Mesenchymal stem cell (in vitro differentiated cells and primary cell): ENCODE measurements at places on chromosomes 7 and 10.

DNA sequence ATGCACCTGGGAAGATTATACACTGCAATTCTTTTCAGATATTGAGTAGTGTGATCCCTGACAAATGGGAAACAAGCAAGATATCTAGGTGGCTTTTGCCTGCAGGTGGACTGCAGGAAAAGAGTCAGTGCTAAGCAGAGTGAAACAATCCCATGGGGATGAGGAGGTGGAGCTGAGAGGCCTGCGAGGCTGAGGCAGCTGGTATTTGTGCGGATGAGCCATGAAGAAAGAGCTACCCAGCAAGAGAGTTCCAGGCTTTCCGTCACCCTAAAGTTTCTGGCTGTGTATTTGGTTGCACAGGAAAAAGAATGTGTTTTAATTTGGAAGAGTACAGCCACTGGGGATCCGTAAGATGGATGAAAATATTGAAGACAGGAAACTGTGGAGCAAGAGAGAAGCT lies 714.1 kb upstream of the COBL start:
- no peak for DNase-seq

DNA sequence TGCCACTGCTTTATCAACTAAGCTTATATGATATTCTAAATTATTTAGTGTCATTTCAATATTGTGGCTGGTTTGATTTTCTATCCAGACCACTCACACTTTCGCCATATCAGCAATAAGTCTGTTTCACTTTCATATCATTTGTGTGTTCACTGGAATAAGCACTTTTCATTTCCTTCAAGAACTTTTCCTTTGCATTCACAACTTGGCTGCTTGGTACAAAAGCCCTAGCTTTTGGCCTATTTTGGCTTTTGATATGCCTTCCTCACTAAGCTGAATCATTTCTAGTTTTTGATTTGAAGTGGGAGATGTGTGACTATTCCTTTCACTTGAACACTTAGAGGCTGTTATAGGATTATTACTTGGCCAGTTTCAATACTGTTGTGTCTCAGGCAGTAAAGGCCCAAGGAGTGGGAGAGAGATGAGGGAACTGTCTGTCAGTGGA lies 120.9 kb upstream of the NAMPT start:
- no peak for DNase-seq

DNA sequence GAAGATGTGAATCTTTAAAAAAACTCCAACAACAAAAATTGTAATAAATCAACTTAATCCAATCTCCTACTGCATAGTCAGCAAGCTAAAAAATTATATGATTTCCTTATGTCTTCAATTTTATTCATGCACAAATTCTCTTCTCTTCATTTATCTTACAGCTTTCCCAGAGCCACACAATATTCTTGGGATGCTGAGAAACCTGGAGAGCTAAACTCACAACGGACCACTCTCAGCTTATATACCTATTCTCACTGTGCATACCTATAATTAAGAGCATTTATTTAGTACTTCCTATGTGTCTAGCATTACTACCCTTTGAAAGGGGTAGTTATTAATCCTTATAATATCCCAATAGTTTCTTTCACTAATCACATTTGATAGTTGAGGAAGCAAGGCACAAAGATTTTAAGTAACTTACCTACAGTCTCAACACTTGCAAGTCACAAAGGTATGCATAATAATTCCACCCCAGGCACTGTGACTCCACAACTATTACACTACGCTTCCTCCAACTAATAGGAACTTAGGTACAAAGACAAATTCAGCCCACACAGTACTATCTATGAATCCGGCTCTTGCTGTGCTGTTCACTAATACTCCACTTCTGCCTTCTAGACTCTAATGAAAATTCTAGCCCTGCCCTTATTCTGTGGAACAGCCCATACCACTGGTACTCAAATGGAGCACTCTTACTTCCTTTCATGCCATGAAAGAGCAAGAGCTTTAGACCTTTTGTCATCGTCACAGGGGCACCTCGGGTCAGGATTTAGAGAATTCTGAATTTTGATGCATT lies 5.1 kb downstream of the CCDC71L start:
- no peak for DNase-seq

- DNase-seq: no peak
These were observed 31.3 kb upstream of the CXCL12 start for GRCh38 chr10:44416021-44416771.

GRCh38 chr10:77072361-77072835 lies 565.2 kb downstream of the KCNMA1 start:
- DNase-seq: no peak

GRCh38 chr7:128204455-128204854 lies 36.6 kb upstream of the LEP start:
- no peak for DNase-seq

DNA sequence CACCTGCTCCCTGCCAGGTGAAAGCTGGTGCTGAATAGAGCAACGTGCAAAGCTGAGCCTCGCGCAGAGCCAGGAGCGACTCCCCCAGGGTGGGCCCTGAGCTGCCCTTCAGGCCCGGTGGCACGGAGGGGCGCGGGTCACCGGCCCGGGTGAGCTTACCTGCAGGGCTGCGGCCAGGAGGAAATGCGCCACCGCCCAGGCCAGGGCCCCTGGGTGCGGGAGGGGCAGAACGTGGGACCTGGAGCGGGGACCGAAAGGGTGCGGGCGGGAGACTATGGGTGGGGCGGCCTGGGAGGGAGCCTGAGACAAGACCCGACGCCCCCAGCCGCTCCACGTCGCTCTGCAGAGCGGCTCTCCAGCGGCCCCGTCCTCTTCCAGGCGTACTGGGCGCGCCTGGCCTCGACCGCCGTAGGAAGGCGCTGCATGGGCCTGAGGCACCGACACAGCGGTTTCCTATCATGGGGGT lies 122.1 kb downstream of the BTAF1 start:
- no peak for DNase-seq

- no peak for DNase-seq
These were observed 65.9 kb downstream of the ZNF467 start for GRCh38 chr7:149707448-149707886.
